Kidney epithelial cell (primary cell): ENCODE measurements at places on chromosomes 1 and 21. TPM values are rescaled to one million over a fixed set of nuclear protein-coding genes. Genes with fewer than 3 reads are reported as not detected.
A peak's percentile ranks its signal among the peaks of the same experiment; 100 is the strongest.

Gene B3GALT2
- total RNA-seq, result not detected in 2 replicates

Gene CCDC30
- 1.8 and 3.1 TPM in 2 replicates for total RNA-seq

Gene PCBP3
- 0.55 and 1.3 TPM in 2 replicates for total RNA-seq

Gene CHRM3
- total RNA-seq, result 0.21 and 0.88 TPM in 2 replicates

Gene OR2T34
- total RNA-seq, result not detected in 2 replicates

Gene KLHDC7A
- total RNA-seq, result 1.8 and 2.4 TPM in 2 replicates

Gene HCN3
- 2.8 and 3.8 TPM in 2 replicates for total RNA-seq

Gene IL10
- not detected in 2 replicates for total RNA-seq

Gene G0S2
- total RNA-seq, result 112 and 164 TPM in 2 replicates

Gene PRKAA2
- total RNA-seq, result 5.7 and 6.5 TPM in 2 replicates

Gene WARS2
- total RNA-seq, result 16.6 and 18.7 TPM in 2 replicates

Gene ST6GALNAC5
- 9.4 and 10.8 TPM in 2 replicates for total RNA-seq

Gene WNT9A
- total RNA-seq, result 10.1 and 10.3 TPM in 2 replicates

Gene PER3
- 2.9 and 3.8 TPM in 2 replicates for total RNA-seq

Gene CFHR1
- total RNA-seq, result not detected in 2 replicates

Gene OR2W3
- 1.0 and 1.8 TPM in 2 replicates for total RNA-seq

Gene GJA9
- total RNA-seq, result not detected in 2 replicates

Gene CD1E
- total RNA-seq, result not detected in 2 replicates

Gene FMO5
- 0.38 and 1.3 TPM in 2 replicates for total RNA-seq

Gene LRRN2
- total RNA-seq, result 7.6 and 10.8 TPM in 2 replicates

DNA sequence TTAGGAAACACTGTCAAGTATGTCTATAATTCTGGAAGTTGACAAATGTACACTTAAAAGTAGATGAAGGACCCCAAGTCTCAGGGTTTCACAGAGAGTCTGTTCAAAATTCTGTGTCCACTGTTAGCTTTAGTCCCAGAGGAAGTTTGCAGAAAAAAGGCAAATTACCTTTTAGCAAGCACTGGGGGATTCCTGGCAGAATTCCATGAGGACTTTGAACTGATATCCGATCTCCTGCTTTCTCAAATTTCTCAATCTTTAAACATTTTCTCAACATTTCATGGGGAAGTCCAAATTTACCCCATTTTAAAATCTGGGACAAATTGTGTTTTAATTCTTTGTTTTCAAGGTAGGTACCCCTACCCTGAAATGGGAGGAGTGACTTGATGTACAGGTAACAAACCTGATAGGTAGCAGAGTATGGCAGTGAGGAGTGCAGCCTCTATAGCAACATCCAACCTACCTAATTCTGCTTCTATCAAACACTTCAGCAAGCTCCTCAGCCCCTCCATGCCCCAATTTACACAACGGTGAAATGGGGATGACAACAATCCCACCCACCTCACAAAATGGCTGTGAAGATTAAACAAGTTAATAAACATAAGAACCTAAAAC lies 344.9 kb downstream of the OMA1 start:
- no peak for DNase-seq

DNA sequence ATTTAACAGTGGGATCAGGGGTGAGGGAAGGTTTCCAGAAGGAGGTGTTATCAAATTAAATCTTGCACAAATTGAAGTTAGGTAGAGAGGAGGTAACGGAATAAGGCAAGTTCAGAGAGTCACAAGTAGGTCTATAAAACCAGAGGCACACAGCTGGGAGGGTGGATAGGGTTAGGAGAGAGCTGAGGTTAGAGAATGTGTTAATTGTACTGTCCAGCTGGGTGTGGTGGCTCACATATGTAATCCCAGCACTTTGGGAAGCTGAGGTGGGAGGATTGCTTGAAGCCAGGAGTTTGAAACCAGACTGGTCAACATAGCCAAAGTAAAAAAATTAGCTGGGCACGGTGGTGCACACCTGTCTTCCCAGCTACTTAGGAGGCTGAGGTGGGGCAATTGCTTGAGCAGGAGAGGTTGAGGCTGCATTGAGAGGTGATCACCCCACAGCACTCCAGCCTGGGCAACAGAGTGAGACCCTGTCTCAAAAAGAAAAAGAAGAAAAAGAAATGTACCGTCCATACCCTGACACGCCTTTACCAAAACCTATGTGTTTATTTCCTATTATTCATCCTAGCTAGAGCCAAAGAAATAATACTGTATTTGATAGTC lies 20.2 kb downstream of the SPATA45 start:
- no peak for DNase-seq

DNA sequence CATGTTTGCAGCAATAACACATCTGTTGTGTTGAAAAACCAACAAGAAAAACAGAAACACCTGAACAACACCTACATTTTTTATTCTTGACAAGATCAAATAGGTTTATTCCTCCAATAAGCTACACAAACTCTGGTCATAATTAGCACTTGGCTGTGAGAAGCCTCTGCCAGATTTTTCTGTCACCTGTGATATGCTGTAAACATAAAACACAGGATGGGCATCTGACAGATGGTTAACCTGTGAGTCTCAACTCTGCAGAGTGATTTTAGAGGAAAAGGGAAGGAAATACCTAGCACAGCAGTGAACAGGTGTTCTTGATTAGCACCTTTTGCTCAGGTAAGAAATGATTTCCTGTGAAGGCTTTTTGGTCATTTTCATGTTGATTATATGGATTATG lies 175.4 kb upstream of the COA6 start:
- no peak for DNase-seq

DNA sequence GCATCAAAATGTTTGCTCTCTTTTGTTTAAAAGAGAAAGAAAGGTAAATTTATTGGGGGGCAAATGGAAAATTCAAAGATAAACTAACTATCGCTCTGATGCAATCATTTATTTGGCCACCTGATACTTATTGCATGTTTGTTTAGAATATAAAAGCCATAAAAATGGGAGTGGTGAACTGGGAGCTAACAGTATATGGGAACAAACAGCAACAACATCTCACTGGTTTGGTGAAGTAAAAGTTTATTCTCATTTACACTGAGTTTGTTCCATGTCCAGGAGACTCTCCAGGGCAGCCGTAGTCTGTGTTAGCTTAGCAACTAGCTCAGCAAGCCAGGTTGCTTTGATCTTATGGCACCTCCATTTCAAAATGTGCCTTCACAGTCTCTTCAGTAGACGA lies 20.4 kb downstream of the C4BPA start:
- DNase-seq, result no peak

DNA sequence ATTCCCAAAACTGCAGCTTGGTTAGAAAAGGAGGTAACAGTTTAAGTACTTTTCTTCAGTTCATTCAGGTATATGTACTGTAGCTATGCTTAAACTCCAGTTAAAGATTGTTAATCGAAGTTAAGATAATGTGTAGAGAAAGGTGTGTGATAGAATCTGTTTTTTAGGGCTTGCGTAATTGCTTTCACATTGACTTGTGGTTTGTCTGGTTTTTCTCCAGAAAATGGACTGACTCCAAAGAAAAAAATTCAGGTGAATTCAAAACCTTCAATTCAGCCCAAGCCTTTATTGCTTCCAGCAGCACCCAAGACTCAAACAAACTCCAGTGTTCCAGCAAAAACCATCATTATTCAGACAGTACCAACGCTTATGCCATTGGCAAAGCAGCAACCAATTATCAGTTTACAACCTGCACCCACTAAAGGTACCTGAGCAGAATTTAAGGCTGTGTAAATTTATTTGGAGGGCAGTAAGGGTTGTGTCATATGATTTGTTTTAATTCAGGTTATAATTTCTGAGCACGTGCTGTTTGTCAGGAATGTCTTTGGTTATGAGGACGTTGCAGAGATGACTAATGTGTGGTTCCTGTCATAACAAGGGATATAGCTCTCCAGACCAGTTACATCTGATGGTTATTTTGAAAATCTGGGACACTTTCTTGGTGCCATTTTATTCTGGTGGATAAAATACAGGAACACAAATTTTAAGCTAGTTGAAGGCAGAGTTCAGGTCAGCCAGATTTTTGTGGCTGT lies 26.0 kb downstream of the ATF6 start:
- DNase-seq, result no peak

DNA sequence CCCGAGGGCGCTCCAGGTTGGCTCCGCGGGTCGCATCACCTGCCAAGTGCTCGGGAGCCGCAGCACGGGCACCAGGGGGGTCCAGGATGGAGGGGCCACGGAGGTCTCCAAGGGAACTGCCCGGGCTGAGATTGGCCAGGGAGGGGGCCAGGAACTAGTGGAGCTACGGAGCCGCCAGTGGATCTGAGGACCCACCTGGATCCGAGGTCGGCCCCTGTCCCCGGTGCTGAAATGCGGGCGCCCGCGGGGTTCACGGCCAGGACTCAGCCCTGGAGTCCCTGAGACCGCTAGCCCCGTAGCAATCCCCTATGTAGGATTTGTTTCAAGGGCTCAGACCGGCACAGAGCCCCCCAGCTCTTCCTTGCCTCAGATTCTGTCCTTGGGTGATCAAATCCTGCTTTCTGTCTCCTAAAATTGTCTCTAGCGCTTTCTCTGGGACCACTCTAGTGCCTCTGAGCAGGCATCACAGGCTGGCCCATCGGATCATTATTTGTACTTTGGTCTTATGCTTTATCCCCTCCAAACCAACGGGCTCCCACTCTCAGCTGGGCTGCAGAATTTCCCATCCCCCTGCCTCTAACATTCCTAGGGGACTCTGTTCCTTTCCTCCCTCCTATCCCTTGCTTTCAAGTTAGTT lies 27.3 kb downstream of the KIAA2013 start:
- DNase-seq, result no peak

- no peak for DNase-seq
Measured at GRCh38 chr1:151993084-151993733, 450 bp downstream of the S100A10 start.

- DNase-seq, result no peak
Measured at GRCh38 chr1:6623269-6623965, 1.3 kb upstream of the THAP3 start.

- peak; percentile 41 for DNase-seq
Measured at GRCh38 chr1:32953495-32953894, 11.1 kb downstream of the RNF19B start.

DNA sequence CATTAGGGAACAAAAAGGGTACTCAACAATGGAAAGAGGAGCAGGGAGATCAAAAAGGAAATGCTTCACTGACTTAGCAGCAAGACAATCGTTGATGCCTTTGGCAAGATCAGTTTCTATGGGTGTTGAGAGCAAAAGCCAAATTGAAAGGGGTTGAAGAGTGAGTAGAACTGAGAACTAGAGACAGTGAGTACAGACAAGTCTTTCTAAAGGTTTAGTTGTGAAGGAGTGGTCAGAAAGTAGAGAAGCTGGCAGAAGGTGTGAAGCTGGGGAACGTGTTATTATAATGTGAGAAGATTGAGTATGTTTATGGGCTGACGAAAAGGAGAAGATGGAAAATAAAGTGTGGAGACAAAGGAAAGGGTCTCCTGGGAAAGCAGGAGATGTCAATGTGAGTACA lies 221.2 kb upstream of the USP25 start:
- no peak for DNase-seq

GRCh38 chr1:240239309-240239708 lies 147.6 kb downstream of the FMN2 start:
- DNase-seq, result no peak

GRCh38 chr1:240310226-240310925 lies 218.7 kb downstream of the FMN2 start:
- no peak for DNase-seq

DNA sequence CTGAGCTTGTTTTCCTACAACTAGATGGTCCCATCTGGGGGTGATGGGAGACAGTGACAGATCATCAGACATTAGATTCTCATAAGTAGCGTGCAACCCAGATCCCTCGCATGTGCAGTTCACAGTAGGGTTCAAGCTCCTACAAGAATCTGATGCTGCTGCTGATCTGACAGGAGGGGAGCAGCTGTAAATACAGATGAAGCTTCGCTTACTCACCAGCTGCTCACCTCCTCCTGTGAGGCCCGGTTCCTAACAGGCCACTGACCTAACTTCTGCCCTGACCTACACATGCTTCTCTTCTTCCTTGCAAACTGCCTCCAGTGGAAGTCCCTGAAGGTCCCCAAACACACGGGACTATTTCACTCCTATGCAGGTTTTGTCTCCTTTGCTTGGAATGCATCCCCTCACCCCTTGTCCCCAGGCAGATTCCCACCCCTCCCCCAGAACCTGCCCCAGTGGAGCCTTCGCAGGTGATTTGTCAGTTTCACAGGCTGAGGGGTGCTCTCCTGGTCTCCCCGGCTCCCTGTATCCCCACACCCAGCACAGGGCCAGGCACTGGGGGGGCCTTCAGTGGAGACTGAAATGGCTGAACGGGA lies 5.7 kb upstream of the ZBTB48 start:
- DNase-seq, result no peak

GRCh38 chr21:46062471-46063211 lies 35.3 kb upstream of the COL6A2 start:
- no peak for DNase-seq

DNA sequence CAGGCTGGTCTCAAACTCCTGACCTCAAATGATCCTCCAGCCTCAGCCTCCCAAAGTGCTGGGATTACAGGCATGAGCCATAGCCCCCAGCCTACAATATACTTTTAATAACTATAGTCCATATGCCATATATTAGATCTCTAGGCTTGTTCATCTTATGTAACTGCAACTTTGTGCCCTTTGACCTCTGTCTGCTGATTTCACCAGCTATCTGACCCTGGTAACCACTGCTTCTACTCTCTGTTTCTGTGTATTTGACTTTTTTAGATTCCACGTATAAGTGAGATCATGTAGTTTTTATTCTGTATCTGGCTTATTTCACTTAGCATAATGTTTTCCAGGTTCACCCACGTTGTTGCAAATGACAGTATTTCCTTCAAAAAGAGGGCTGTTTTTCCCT lies 25.5 kb downstream of the STUM start:
- no peak for DNase-seq

DNA sequence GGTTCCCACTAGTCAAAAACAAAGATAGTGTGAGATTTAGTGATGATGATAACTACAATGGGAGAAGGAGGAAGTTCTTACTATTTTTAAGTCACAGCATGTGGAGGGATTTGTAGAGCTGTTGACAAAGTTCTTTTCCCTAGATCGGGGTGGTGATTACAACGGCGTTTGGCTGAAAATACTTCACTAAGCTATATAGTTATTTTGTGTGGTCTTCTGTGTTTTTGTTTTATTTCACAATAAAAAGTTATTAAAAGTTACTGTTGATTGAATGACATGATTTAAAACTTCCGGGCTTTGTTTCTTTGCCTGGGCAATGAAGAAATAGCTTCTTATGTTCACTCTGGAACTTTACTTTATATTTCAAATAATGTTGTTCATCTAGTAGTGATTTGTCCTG lies 47.3 kb upstream of the SSX2IP start:
- no peak for DNase-seq

- DNase-seq, result no peak
Measured at GRCh38 chr1:154759196-154759595, 110.9 kb downstream of the KCNN3 start.

DNA sequence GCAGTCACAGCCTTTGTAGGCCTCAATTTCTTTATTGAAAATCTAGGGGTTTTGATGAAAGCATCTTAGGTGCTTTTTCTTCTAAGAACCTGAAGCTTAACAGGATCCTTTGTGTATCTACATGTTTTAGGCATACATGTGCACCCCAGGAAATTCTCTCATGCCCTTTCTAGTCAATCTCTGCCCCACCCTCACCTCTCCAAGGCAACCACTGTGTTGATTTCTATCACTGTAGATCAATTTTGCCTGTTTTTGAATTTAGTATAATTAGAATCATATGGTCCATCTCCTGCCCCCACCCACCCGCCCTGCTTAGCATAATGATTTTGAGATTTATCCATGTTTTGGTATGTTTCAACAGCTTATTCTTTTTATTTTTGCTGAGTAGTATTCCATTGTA lies 19.4 kb downstream of the VANGL1 start:
- DNase-seq, result no peak
